Right renal pelvis (tissue), 4 donors: ENCODE measurements at places on chromosomes 13 and 19. TPM values are rescaled to one million over a fixed set of nuclear protein-coding genes. Genes with fewer than 3 reads are reported as not detected.

- no peak for DNase-seq
Measured at GRCh38 chr19:5926641-5927440, 12.8 kb downstream of the CAPS start.

DNA sequence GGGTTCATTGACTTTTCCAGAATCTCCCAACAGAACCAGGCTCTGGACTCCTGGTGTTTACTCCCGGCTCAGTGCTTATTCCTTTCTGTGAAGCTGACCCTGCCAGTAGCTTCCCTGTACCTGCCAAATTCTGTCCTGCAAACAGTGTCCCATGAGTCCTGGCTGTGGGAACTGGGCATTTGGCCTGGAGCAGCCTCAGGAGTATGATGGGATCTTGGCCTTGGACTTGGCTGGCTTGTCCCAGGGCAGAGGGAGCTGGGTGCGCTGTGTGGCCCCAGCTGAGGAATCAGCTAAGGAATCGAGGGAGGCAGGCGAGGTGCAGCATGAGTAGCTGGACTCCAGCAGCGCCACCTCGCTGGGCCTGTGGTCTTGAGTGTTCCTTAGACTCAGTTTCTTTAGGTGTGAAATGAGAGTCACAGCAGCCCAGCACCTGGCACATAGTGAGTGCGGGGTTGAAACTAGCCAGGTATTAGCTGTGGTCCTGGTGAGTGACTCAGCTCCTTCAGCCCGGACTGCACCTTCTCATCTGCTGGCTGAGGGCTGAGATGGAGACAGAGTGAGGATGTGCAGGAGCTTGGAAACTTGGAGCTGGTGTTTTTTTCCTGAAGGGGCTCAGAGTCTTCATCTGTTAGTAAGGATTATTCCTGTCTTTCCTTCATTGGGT lies 10.4 kb downstream of the CLASRP start:
- no peak for DNase-seq

GRCh38 chr13:103354171-103354570 lies 288.0 kb upstream of the SLC10A2 start:
- DNase-seq, result no peak

DNA sequence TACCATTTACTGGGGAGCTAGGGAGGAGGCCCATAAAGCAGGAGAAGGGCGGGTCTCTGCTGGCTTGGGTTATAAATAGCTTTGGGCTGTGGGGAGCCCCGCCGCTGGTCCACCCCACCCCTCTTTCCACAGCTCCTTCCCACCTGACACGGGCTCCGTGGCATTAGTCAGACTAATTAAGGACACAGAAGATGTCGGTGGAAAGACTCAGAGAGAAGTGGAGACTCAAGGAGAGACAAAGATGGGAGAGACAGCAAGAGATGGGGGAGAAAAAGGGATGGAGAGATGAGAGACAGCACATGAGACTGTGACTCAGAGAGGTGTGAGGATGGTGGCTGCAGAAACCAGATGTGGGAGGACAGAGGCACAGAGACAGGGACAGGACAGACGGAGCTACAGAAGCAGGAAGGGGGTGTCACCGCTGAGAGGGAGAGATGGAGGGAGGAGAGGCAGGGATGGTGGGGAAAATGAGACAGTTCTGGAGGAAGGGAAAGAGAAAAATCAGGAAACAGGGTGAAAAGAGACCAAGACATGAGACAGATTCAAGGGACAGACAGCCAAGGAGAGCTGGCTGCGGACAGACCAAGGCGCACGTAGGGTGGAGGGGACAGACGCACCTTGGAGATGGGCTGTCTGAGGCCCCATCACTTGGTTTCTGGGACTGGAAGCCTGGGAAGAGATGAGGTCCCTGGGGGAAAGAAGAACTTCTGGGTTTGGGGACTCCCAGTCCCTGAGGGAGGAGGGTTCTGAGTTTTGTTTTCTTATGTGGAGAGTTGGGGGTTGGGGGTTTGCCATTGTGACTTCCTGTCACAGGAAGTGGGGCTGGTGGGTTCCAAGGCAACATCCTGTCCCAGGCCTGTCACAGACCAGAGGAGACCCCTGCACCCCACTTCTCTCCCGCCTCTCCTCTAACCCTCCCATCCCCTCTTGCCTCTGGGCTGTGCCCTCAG lies 4.1 kb downstream of the ARHGEF1 start:
- DNase-seq, result no peak

DNA sequence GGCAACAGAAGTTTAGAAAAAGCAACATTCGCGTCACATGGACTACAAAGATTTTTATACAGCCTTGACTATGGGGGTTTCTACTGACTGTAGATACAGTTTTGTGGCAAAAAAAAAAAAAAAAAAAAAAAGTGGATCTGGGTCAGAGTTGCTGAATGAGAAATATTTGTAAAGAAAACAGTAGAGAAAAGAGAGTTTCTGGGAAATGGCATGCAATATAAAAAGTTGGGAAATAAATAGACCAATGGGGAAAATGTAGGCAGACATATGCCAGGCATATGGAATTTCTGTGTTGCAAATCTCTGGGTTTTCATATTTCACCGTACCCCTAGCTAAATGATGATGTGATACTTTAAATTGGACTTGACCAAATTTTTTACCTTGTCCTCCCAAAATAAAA lies 315.3 kb downstream of the EFNB2 start:
- DNase-seq, result no peak

DNA sequence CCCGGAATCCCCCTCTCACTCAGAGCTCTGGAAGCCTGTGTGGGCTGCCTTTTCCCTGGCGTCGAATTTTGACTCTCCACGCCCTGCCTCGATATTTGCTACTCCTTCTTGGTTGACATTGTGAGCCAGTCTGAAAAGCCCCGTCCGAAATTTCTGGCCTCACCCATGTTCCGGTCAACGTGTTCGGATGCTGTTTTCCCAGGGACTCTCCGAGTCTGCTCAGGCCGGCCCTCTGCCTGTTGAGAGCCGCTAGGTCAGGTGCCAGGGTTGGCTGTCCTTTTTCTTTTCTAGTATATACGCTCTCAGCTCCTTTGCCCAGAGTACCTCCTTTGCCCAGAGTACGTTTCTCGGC lies 6.8 kb upstream of the DGKH start:
- DNase-seq, result no peak

DNA sequence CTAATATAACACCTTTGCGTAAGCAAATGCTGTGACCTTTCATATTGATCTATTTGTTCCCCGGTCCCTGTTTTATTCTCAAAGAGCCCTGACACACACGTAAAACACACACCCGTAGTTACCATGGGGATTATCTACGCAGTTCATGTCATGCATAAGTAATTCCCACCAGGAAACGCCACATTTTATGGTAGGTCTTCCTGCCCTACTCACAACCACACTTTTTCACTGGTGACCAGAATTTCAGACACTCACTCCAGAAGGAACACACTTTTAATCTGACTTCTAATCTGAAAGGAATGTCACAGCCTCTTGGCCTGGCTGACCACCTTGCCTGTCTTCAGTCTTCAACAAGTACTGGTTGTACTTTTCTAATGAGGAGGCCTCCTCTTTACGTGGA lies 46.8 kb downstream of the SLC7A1 start:
- DNase-seq, result peak; percentile 20

DNA sequence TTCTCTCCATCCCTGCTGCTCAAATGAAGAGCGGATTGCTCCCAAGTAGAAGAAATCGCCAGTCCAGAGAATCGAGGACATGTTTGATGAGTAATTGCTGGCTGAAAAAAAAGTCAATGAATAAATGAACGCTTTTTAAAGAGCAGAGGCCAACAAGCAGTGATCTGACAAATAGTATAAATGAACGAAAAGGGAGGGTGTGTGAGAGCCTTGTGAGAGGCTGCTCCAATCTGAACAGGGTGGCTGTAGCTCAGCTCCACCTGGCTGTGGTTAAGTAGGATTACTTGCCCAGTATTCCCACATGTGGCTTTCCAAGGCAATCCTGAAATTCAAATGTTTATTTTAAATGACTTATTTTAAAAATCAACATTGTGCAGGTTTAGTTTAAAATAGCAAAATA lies 117.1 kb downstream of the TSHZ3 start:
- DNase-seq, result no peak

- DNase-seq, result no peak
Measured at GRCh38 chr19:15161028-15161984, 39.5 kb downstream of the NOTCH3 start.

GRCh38 chr19:1259206-1259875 lies 9.8 kb upstream of the CIRBP start:
- DNase-seq, result no peak

DNA sequence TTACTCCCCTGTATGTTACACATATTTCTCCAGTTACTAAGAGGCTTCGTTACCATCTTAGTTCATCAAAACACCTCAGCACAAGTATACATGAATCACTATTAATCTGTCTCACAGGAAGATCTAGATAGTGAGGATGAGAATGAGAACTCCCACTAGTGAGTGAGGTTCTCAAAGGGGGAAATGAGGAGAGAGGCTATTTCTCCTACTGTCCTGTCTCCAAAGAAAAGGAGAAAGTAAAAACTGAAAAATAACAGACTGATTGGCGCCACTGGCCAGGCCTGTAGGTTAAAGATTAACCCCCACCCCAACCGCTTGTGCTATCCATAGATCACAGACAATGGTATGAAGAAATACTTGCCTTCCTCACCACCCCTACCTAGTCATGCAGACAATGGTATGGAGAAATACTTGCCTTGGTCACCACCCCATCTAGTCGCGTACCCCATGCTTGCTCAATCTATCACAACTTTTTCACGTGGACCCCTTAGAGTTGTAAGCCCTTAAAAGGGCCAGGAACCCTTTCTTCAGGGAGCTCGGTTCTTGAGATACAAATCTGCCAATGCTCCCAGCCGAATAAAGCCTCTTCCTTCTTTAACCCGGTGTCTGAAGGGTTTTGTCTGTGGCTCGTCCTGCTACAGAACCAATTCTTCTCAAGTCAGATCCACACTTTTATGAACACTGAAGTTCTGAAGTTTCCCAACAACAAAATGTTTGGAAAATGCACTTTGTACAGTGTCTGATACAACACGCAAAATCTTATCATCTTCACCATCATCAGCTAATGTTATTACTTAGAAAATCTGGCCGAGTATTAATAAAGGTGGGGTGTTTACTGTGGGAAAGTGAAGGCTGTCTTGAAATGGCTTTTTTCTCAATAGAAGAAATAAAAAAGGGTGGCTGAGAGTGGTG lies 598.1 kb downstream of the UQCRFS1 start:
- no peak for DNase-seq

- DNase-seq, result no peak
Measured at GRCh38 chr19:46056536-46056935, 15.7 kb upstream of the IGFL4 start.

GRCh38 chr13:51363625-51364024 lies 24.1 kb downstream of the SERPINE3 start:
- no peak for DNase-seq

GRCh38 chr13:25292301-25292700 lies 5.0 kb upstream of the MTMR6 start:
- no peak for DNase-seq

DNA sequence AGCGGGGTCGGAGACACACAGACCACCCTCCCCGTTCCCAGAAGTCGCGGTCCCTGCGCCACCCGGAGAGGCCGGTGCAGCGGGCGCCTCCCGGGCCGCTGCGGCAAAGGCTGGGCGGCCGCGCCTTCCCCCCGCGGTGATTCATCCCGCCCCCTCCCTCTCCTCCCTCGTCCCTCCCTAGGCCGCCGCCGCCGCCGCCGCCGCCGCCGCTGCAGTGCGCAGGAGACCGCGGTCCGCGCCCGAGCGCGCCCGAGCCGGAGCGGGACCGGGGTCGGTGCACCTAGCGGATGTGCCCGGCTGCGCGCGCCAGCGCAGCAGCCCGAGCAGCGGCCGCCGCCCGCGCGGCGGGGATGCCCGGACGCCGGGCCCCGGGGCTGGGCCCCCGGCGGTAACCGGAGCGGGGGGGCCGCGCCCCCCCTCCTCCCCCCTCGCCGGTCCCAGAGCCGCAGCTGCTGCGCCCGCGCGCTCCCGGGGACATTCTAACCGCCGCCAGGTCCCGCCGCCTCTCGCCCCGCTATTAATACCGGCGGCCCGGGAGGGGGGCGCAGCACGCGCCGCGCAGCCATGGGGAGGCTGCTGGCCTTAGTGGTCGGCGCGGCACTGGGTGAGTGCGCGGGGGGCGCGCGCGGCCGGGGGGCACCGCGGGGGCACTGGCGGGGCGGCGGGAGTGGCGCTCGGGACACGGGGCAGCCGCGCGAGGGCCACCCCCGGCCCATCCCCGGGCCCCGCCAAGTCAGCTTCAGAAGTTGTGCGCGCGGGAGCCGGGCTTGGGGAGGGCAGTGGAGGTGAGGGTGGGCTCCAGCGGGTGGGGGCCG lies at the start of gene SCN1B:
TSS of gene SCN1B (plus strand) at position 214 of the 815 bp plus-strand sequence. CDS start at position 565, 351 bp downstream.
- DNase-seq, result no peak

DNA sequence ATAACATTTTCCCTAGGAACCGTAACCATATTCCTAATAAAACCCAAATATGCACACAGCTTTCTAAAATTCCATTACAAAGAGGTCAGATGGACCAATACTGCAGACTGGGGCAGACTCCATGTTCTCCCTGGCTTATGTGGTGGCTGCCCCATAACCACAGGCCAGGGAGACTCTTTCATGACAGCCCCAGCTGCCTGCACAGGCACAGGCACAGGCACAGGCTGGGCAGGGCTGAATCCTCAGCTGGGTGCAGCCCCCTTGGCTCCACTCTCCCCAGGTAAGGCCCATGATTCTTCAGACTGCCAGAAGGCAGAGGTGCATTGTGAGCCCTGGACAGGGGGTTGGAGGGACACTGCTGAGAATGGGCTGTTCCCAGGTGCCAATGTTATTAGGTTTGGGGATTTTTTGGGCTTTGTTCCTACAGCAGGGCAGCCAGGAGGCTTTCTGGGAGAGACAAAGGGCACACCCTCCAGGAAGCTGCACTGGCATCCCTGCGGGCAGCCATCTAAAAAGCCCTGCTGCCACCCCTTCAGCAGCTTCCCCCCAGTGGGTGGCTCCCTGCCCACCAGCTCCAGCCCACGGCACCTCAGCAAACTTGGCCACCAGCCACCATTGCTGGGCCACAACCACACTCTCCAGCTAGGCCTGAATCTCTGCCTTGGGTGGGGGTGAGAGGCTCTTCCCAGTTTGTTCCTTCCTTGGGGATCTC lies 20.0 kb downstream of the DOCK9 start:
- no peak for DNase-seq

DNA sequence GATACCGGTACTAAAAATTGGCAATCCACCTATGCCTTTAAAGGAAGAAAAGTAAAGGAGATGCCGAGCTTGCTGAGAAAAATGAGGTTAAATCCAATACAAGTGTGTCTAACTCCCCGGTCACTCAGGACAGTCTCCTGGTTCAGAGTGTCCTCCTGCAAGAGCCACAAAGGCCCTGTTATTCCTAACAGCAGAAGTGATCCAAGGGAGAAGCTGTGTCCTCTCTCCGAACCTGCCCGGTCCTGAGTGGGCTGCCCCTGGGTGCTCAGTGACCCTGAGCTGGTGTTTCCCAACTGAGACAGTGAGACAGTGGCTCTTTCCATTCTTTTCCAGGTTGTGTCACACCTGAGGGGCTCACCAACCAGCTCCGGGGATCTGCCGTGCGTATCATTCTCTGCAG lies 4.8 kb downstream of the GJB6 start:
- DNase-seq, result no peak

GRCh38 chr19:38706792-38707511 lies 37.3 kb downstream of the CAPN12 start:
- no peak for DNase-seq

The CEACAM3 gene
- not detected for polyA plus RNA-seq

The ZNF599 gene
- 14.9 TPM for polyA plus RNA-seq

The ZNF284 gene
- 4.9 TPM for polyA plus RNA-seq

The ZNF468 gene
- 34.1 TPM for polyA plus RNA-seq

The ZNF497 gene
- polyA plus RNA-seq, result 3.3 TPM

The KLK2 gene
- polyA plus RNA-seq, result not detected
